ENCODE measurements at places on chromosomes 11 and 22.
A peak's percentile ranks its signal among the peaks of the same experiment; 100 is the strongest.

- DNase-seq, result no peak
Observed at GRCh38 chr11:6297831-6298230, 22.5 kb downstream of the CAVIN3 start.

- DNase-seq, result no peak
Observed at GRCh38 chr11:132839236-132839945, 692.9 kb downstream of the OPCML start.

GRCh38 chr22:45903355-45904135 lies 73.4 kb downstream of the WNT7B start:
- DNase-seq, result no peak

GRCh38 chr11:120023120-120023519 lies 114.8 kb downstream of the TRIM29 start:
- no peak for DNase-seq

- DNase-seq, result no peak
Observed at GRCh38 chr11:45930031-45930794, 7.8 kb downstream of the LARGE2 start.

GRCh38 chr11:102426000-102426399 lies 26.6 kb downstream of the TMEM123 start:
- DNase-seq, result no peak

DNA sequence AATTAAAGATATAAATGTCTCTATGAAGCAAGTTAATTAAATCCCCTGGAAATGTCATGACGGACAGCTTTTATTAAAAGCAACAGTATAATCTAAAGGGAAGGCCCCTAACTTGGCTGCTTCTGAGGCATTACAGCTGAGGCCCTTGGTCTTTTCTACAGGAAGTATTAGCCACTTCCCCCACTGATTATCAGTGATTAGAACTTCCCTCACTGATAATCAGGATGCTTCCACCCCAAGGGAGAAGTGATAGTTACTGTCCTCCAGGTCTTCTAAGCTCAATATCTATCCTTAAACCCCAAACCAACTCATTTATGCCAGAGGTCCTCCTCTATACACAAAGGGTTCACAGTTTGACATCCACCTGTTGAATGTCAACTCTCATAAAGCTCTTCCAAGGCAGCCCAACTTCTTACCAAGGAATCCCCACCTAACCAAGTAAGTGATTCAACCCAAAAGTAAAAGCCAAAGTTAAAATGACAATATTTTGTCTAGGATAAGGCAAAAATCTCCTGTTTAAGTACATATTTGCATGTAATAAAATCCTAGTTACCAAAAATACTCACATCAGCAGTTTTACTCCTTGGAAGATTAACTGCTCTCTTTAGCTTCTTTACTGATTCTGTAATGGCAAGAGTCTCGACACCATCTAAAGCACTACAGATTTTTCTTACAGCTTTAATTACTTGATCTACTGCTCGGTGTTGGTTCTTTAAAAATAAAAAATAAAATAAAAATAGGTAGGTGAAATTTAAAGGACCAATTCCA lies 58.6 kb upstream of the RPS13 start:
- DNase-seq, result no peak

- DNase-seq, result no peak
Observed at GRCh38 chr11:80024119-80024518, 583.3 kb upstream of the TENM4 start.

GRCh38 chr22:22422629-22423112 lies 85.9 kb downstream of the ZNF280B start:
- peak; percentile 70 for DNase-seq

- DNase-seq, result peak; percentile 65
Observed at GRCh38 chr11:120235024-120235628, 4.8 kb upstream of the POU2F3 start.

DNA sequence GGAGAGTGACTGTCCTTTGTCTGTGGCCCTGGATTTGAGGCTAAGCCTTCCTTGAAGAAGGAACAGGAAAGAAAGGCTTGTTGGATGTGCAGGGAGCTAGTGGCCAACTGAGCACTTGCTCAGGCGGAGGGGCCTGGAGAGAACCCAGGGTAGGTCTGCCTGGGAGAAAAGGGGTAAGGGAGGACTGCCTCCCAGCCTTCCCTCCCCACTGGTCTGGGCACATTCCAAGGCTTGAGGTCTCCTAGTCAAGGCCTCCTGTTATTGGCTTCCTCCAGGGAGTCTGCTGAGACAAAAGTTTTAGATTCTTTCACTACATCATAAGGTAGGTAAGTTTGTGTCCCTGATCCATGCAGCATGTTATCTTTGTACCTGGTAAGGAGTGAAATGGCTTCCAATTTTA lies 15.2 kb downstream of the KCNQ1OT1 start:
- DNase-seq, result no peak

- no peak for DNase-seq
Observed at GRCh38 chr22:39731481-39731880, 160.9 kb downstream of the CACNA1I start.

DNA sequence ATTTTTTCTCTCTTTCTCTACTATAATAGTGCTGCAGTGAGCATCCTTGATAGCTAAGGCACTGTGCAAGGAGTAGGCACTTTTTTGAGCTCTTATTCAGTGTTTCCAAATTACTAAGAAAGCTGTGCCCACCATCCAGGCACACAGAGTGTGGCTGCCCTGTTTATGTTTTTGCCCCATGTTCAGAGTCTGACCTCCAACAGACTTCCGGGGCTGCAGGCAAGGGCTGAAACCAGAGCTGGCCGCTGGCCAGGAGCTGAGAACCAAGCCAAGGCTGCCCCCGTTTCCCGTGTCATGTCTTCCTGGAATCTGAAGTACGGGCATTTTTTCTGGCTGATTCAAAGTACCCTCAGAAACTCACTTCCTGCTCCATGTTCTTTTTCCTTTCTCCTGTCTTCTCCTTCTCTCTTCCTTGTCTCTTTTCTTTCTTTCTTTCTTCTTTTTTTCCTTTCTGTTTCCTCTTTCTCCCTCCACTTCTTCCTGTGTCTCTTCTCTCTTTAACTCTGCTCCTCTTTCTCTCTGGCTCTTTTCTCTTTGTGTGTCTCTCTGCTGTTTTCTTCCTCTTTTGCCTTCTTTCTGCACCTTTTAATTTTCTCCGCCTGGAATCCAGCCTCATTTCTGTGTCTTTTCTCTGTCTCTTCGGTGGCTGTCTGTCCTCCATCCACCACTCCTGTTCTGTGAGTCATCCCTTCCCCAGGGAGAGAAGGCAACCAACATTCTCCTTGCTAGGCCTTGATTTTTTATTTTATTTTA lies 17.0 kb upstream of the KCTD14 start:
- DNase-seq, result peak; percentile 23

GRCh38 chr11:125685228-125685627 lies 4.6 kb upstream of the ACRV1 start:
- no peak for DNase-seq

DNA sequence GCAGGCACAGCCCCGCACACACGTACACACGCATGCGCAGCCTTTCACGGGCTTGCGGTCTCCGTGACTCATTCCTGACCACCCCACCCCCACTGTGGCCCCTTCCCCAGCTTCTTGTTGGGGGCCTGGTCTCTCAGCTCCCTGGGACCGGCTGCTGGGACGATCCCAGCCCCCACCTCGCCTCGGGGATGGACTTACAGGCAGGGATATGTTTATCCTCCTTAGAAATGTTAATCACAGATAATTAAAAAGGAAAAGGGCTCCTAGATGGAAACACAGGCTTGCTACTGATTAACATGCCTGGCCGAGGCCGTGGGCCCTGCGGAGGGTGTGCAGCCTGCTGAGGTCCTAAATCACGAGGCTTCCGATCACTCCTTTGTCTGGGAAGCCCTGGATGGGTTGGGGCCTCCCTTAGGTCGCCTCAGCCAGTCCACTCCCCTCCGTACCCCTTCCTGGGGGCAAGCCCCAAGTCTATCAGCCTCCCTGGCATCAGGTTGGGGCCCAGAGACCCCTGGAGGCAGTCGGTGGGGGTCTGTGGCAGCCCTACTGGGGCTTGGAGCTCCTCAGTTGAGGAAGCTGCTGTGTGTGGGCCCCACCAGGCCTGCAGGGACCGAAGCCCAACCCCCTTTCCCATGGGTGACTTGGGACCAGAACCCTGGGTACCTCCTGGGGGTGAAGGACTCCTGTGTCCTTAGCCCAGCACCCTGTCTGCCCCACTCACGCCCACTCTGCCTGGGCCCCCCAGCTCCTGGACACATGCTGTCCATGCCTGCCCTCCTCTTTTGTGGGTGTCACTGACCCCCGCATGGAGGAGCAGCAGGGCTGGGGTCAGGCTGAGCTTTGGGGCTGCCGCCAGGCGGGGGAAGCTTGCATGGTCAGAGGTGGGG lies 20.6 kb downstream of the TSPAN4 start:
- DNase-seq, result no peak

- DNase-seq, result no peak
Observed at GRCh38 chr22:50536226-50536625, 6.4 kb upstream of the TYMP start.

GRCh38 chr22:42202669-42203068 lies 67.8 kb downstream of the TCF20 start:
- peak; percentile 33 for DNase-seq

All from stimulated activated CD4-positive, alpha-beta T cell treated with anti-CD3 and anti-CD28 coated beads, Interleukin-2, amount 100 ng/mL, for 48 hours (primary cell).